Activated B cell treated with CpG ODN at 0.5 μM for 24 hours (primary cell): ENCODE measurements at places on chromosomes 11 and 22.
A peak's percentile ranks its signal among the peaks of the same experiment; 100 is the strongest.

DNA sequence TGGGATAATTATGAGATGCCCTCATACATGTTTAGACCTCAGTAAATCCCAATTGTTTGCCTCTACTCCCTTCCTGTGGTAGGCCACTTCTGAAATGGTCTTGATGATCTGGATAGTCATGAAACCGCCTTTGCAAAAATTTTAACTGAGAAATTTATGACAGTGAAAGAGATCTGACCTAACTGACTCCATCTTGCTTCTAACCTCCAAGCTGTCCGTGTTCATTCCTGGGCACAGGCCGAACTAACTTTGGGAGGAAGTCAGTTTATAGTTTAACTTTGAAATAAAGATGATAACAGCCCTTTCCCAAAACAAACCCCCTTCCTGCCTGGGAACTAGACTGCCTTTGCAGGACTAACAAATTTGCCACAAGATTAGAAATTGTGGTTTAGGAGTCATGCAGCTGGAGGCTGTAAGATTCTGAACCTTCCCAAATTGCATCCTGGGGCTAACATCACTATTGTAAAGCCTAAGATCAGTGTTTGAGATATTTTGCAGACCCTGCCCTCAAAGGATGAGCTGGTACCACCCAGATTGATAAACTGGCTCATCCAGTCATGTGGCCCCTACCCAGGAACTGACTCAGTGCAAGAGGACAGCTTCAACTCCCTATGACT is 19.9 kb upstream of the CTR9 start:
- DNase-seq: no peak

DNA sequence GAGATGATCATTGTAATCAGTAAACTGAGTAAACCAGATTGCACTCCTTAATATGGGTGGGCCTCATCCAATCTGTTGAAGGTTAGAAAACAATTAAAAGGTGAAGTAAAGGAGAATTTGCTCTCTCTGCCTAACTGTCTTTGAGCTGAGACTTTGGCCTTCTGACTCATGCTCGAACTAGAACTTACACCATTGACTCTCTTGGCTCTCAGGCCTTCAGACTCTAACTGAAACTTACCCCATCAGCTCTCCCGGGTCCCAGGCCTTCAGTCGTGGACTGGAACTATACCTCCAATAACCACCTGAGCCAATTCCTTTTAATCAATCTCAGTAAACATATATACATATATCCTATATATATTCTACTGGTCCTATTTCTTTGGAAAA is 34.0 kb downstream of the LGR4 start:
- DNase-seq: no peak

GRCh38 chr11:134753771-134754520 is 341.9 kb upstream of the B3GAT1 start:
- DNase-seq: no peak

DNA sequence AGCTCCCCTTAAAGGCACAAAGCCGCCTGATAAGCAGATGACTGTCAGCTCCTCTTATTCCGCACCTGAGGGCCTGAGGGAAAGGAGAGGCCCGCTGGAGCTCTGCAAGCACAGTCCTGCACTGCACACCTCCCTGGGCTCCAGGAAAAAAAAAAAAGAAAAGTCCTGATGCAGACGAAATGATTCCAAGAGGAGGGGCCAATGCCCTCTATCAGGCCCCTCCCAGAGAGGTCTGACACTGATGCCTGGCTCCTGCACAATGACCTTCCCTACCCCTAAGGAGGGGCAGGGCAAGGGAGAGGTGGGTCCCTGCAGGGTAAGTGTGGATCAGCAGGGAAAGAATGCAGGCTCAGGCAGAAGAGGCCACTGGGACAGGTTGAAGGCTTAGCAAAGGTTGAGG is 572.7 kb downstream of the SOX6 start:
- DNase-seq: no peak

DNA sequence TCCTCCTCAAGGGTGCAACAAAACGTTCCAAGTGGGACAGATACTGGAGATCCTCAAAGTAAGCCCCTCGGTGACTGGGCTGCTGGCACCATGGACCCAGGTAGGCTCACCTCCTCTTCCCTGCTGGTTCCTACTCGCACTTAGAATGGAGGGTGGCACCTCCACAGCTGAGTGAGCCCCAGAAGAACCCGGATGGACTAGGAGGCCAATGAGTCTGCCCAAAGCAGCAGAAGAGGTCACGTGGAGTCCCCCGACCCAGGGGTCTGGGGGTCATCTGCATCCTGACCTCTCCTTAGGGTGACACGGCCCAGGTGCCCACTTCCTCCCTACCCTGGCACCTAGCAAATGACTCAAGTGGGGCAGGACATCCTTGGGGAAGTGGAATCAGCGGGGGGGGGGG is 4.4 kb downstream of the APOL1 start:
- no peak for DNase-seq

DNA sequence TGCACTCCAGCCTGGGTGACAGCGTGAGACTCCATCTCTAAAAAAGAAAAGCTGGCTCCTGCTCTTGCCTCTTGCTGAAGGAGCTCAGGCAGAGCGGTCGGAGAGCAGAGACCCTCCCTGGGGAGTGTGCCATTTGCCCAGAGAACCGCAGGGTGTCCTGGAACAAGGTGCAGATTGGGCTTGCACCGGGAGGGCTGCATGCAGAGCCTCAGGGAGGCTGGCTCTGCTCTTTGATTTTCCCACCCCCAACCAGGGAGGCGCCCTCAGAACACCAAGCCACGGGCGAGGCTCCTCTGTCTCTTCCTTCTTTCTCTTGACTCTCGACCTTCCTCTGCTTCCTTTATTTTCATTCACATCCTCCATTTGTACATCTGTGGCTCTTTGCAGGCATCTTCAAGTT is 889.1 kb downstream of the OPCML start:
- no peak for DNase-seq

DNA sequence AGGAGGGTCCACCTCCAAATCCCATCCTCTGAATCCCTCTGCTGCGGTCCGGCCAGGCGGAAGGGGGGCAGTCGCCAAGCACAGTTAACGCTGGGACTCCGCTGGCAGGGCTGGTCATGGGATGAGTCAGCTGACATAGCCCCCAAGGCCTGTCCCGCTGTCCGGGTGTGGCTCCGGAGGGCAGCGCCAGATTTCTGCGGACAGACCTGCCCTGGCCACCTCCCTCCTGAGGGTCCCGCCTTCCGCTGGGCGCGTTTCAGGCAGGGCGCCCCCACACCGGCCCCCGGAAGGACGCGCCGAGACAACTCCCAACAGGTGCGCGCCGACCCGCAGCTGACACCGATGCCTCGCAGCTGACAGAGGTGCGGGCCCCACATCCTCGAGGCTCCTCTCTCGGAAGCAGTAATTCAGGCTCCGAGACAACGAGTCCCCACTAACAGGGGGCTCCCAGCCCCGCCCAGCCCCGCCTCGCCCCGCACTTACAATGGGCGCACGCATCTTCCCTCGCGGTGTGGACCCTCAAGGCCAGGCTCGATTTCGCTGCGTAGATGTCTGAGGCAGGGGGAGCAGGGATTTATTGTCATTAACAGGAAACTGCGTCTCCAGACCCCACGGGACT is 607 bp downstream of the PLAAT3 start:
- no peak for DNase-seq

DNA sequence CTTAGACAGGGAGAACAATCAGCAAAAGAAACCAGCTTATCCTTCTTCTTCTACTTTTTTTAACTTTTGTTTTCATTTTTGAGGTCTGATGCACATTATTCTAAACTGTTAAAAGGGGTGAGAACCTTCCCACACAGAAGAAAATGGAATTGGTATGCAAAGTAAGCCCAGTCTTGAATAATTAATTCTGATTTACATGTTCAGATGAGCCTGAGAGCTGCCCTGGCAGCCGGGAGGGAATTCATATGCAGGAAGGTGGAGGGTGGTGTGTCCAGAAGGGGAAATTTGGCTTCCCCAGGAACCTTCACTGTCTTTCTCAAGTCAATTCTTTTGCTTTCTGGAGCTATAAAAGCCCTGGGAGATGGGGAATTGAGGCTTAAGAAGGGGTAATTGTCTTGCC is 181.0 kb downstream of the INSC start:
- no peak for DNase-seq

DNA sequence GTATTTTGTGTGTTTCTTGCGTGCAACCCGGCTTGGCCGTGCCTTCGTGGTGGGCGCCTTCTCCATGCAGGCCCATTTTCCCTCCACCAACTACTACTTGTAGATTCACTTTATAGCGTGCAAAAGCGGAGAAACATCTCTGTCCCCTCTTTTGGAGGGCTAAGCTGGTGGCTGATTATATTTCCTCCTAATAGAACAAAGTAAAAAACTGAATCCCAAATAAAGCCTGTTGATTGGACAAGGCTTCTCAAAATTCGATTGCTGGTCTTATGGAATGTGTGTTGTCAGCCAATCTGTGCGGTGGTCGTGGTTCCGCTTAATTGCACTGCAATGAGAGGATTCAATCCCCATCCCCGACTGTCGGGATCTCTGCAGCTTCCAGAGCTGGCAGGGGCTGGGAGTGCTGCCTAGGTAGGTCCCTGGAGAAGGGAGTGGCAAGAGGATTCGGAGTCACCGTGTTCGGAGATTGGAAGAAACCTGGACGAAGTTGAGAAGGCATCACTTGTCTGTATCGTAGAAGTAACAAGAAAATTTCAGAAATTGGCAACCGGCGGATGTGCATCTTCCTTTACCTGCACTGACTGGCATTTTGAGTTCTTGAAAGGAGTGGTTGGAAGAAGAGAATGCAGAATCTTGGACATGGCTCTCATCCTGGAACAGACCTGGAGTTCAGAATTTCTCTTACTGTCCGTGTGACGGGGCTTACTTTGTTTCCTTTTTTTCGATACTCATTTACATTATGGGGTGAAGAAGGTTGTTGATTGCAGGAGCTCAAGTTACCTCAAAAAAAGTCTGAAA is 1.1 kb downstream of the HMGXB4 start:
- DNase-seq: no peak

GRCh38 chr11:127733552-127733951 is 733.0 kb upstream of the KIRREL3 start:
- DNase-seq: no peak

GRCh38 chr11:90468923-90469322 is 246.1 kb upstream of the CHORDC1 start:
- no peak for DNase-seq

- DNase-seq: no peak
These were observed 49.3 kb upstream of the PPP2R1B start for GRCh38 chr11:111815489-111815888.

DNA sequence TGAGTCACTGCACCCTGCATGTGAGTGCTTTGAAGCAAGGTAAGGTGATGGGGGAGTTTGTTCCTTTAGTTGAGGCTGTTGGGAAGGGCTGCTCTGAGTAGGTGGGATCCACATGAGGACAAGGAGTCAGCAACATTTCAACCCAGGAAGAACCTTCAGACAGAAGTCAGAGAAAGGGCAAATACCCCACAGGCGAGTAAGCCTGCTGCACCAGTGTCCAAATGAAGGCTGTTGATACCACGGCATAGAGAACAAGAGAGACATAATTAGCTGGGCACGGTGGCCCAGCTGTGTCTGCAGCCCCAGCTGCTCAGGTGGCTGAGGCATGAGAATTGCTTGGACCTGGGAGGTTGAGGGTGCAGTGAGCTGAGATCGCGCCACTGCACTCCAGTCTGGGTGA is 54.3 kb upstream of the CLMP start:
- no peak for DNase-seq

- no peak for DNase-seq
These were observed 8.3 kb downstream of the MLC1 start for GRCh38 chr22:50076646-50077535.

- peak; percentile 61 for DNase-seq
These were observed 27.1 kb downstream of the ARAP1 start for GRCh38 chr11:72724851-72725723.

- DNase-seq: no peak
These were observed 149.3 kb downstream of the FBXO7 start for GRCh38 chr22:32623943-32624342.

- no peak for DNase-seq
These were observed 871 bp upstream of the TOLLIP start for GRCh38 chr11:1310318-1310687.

GRCh38 chr22:42788021-42788420 is 67.4 kb upstream of the A4GALT start:
- no peak for DNase-seq

DNA sequence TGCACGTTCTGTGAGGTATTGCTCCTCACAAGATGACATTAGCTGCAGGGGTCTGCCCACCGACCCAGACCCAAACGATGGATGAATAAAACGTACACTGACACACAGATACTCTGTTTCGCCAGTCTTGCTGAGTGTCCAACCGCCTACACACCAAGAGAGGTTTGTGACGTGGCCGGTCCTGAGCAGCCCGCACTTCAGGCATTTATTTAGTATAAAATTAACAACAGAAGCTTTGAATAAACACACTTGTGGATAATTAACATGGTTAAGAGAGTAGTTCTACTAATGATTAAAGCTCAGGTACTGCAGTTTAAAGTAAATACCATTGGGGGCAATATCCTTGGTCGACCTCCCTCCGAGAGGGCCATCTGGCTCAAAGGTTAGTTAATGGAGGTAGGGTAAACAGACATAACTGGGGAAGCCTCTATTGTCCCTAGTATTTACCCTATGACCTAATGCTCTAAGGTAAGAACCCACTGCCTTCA is 75.7 kb downstream of the CCDC83 start:
- no peak for DNase-seq

DNA sequence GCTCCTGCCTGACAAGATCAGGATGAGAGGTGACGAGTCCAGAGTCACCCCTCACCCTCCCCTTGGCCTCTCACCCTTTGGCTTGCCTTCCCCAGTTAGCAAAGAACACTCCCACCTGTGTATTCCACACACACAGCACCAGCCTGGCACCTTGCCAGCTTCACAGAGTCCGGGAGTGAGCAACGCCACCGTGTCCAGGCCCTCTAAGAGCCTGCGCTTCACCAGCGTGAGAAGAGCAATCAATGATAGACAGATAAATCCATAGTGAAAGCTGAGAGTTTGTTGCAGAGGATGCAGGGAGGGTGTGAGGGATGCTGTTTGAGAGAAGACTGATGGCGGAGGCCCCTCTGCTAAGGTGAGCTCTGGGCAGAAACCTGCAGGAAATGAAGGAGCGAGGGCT is 404.5 kb downstream of the LARGE1 start:
- no peak for DNase-seq

- DNase-seq: no peak
These were observed 39.6 kb downstream of the LIF start for GRCh38 chr22:30206944-30207343.

DNA sequence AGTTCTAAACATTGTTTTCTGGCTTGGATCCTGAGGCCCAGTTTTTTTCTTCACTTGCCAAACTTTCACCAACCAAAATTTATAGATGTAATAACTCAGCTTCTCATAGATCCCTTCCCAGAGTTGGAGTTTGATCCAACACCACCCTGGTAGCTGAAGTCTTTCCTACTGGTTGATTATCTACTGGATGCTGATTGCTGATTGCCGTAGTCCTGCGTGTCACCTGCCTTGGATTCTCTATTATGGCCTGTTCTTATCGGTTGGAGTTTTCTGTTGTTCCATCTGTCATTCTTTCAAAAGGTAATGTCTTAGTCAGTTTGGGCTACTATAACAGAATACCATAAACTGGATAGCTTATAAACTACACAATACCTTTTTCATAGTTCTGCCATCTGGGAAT is 17.3 kb upstream of the OR6X1 start:
- DNase-seq: no peak

DNA sequence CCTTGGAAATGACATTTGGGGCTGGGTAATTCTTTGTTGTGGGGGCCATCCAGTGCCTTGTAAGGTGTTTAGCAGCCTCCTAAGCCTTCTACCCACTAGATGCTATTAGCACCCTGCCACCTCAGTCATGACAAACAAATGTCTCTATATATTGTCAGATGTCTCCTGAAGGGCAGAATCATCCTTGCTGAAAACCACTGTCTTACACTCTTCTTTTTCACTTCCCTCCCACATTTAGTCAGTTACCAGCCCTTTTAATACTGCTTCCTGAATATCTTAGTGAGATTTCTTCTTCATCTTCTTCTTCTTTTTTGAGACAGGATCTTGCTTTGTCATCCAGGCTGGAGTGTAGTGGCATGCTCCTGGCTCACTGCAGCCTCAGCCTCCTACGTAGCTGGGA is 33.1 kb downstream of the TNRC6B start:
- no peak for DNase-seq
